ENCODE measurements at places on chromosomes 4 and X. TPM values are rescaled to one million over a fixed set of nuclear protein-coding genes. Genes with fewer than 3 reads are reported as not detected.

DNA sequence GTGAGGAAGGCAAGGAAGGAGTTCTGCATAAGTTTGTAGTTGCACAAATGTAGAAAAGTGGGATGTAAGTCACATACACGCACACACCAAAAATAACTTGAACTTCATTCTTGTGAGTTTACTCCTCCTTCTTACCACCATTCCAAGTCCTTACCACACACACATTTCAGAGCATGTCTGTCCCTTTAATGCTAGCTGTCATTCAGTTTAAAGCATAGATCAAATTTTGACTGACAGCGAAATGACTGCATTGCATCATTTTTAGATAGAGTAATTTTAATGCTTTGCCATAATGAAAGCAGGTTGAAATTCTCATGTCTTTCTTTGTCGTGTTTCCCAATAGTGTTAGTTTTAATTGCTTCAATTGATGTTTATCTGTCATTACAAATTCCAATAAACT, 629.6 kb upstream of the HTR2C start:
- no peak for DNase-seq

DNA sequence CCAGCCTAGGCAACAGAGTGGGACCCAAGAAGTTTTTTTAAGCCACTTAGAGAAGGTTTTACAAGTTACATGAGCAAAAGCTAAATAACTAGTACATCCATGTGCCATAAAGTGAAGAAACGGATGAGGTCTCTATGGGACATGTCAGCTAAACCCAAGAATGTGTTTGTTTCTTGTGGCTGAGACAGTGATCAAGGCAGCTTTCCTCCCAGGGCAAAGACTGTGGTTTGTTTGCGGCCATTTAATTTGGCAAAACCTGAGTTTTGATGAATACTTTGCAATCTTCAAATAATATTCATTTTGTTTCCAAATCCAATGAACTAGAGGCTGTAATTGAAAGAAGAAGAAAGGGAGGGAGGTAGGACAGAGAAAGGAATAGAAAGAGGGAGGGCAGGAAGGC, 44.9 kb upstream of the SLC2A9 start:
- DNase-seq, result no peak

GRCh38 chr4:7302781-7303404, 110.6 kb downstream of the SORCS2 start:
- DNase-seq, result no peak

Gene FGA
- not detected for total RNA-seq

Gene RAB39B
- 0.25 TPM for total RNA-seq

Gene MND1
- 1.3 TPM for total RNA-seq
